GM10248 (cell line): ENCODE measurements at places on chromosomes 5 and 9.

GRCh38 chr5:113678924-113679575 lies 165.6 kb downstream of the YTHDC2 start:
- DNase-seq = peak; percentile 32

- no peak for DNase-seq
These were observed 186.3 kb upstream of the TUSC1 start for GRCh38 chr9:25864509-25864908.

DNA sequence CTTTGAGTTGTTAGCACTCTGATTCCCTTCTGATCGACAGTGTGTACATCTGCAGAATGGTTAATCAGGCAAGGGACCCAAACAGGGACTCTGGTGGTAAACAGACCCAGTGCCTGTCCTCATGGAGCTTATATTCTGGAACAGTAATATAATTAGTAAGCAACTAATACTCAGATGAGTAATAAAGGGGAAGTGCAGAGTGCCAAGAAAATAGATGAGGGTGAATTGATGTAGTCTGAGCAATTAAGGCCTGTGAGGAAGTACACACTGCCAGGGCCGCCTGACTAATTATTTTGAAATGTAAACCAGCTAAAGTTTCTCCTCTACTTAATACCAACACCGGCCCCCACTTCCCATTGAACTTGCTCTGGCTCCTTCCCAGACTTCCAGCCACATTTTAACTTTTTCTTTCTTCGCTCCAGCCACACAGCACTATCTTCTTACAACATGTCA lies 4.2 kb downstream of the DHX29 start:
- DNase-seq = no peak

GRCh38 chr5:68255305-68256120 lies 40.0 kb downstream of the PIK3R1 start:
- DNase-seq = no peak

- no peak for DNase-seq
These were observed 41.3 kb upstream of the ZSWIM6 start for GRCh38 chr5:61290791-61291210.

DNA sequence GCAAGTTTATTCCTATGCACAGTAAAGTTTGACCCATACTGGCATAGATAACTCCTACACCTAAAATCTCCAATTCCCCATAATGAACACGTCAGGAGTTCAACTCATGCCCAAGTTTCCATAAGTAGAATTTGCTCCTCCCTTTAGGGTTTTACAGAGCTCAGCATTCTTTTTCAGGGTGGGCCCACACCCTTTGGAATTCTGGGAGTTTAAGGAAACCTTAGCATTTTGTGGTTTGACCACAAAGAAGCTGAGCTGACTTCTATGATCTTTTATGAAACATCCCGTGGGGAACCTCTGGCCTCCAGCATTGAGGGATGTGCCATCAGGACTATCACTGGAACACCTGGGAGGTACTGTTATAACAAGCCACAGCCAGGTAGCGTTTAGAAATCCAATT lies 220.6 kb upstream of the MAP3K1 start:
- DNase-seq = no peak
